ENCODE measurements at places on chromosomes 5 and 9. TPM values are rescaled to one million over a fixed set of nuclear protein-coding genes. Genes with fewer than 3 reads are reported as not detected.

DNA sequence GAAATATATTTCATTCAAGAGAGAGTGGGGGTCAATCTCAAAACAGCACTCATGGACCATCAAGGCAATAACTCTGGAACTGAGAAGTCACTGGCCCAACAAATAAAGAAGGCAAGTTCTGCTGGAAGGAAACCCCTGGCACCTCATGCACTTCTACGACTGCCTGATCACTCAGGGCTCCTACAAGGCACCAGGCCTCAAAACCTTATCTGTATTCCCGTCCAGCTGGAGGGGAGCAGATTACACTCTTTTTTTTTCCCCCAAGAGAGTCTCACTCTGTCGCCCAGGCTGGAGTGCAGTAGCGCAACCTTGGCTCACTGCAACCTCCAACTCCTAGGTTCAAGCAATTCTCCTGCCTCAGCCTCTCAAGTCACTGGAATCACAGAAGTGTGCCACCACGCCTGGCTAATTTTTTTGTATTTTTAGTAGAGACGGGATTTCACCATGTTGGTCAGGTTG, 49.9 kb downstream of the P4HA2 start:
- no peak overlapping the region for H3K4me3 ChIP-seq
- peaks cover 3% of the 10 kb centered on the region for H3K4me1 ChIP-seq
- H3K36me3 ChIP-seq = no peaks in the 10 kb centered on the region
- no peak for DNase-seq

- no peaks in the 10 kb centered on the region for H3K36me3 ChIP-seq
- no peak overlapping the region for H3K27ac ChIP-seq
- peaks cover 13% of the 10 kb centered on the region for H3K4me1 ChIP-seq
- DNase-seq = no peak
These were observed 5.3 kb upstream of the ZNF782 start for GRCh38 chr9:96859461-96860198.

- no peaks in the 10 kb centered on the region for H3K27me3 ChIP-seq
- no peak overlapping the region for H3K27ac ChIP-seq
- no peak overlapping the region for H3K4me3 ChIP-seq
- H3K36me3 ChIP-seq = no peaks in the 10 kb centered on the region
- H3K4me1 ChIP-seq = no peaks in the 10 kb centered on the region
These were observed 51.8 kb upstream of the ZBTB43 start for GRCh38 chr9:126752881-126753670.

GRCh38 chr5:141245250-141245717, at the start of gene PCDHB15:
Gene PCDHB15 (plus strand): TSS chr5:141245395. CDS start chr5:141245579, 184 bp downstream.
- H3K27me3 ChIP-seq = no peaks in the 10 kb centered on the region
- DNase-seq = peak; percentile 92
- H3K36me3 ChIP-seq = no peaks in the 10 kb centered on the region
- peaks cover 5% of the 10 kb centered on the region for H3K4me1 ChIP-seq
- H3K27ac ChIP-seq = peak within 1 kb of the TSS; percentile 18
- peak within 1 kb of the TSS; percentile 50 for H3K4me3 ChIP-seq

- H3K4me3 ChIP-seq = no peak overlapping the region
- no peaks in the 10 kb centered on the region for H3K27me3 ChIP-seq
These were observed 3.4 kb downstream of the HIGD2A start for GRCh38 chr5:176391999-176392398.

DNA sequence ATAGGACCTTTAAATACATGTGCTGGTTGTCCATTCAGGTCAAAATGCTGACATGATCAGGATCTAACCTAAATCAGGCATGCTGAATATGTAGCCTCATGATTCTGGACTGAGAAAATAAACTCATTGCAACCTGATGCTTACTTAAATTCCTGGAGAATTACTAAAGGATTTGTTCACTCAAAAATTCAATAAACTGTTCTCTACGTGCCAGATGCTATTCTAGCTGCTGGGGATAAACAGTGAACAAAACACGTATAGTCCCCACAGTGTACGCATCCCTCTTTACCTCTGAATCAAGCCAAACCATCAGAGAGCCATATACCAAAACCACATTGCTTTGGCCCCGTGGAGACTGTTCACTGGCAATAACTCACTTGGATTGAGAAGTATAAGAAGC, 6.1 kb downstream of the SCAI start:
- no peaks in the 10 kb centered on the region for H3K36me3 ChIP-seq
- no peak for DNase-seq
- no peak overlapping the region for H3K4me3 ChIP-seq
- H3K4me1 ChIP-seq = 0 out of 2 replicates have a peak, but pooled peaks cover 2% of the 10 kb centered on the region

DNA sequence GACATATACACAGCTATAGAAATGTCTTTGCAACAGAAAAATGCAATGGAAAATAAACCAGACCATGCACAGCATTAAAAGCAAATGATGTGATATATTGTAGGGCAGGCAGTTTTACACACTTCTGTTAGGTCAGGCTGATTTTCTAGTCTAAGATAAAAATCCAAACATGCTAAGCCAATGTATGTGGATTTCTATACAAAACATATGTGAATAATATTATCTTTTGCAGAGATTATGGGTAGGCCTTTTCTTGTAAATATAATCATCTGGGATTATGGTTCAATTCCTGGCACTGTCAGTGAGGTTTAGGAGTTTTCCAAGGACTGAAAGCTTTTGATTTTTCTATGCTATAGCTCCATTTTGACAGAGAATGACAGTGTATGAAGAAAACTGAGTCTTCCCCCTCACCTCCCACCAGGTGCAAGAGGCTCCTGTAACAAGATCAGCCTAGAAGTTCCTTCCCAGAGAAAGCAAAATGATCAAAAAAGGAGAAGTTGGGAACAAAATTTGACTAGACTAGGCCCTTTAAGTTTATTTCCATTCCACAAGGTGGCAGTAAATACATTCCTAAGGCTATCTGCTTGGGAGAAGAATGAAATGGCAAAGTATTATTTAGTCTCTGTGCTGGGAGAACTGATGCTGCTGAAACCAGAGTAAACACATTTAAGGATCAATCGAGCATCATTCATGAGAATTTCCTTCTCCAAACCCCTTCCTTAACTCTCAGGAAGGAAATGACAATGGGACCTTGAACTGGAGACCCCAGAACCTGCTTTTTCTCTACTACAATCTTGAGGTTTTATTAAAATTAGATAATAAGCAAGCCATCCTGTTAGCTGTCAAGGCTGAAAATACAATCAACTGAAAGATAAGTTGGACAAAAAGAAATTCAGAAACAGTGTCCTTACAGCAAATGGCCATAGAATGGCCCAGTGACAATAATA, 133.0 kb upstream of the TUT7 start:
- H3K4me1 ChIP-seq = no peaks in the 10 kb centered on the region
- no peaks in the 10 kb centered on the region for H3K36me3 ChIP-seq
- no peak overlapping the region for H3K4me3 ChIP-seq
- H3K27ac ChIP-seq = no peak overlapping the region

GRCh38 chr5:90294604-90295003, 115.0 kb downstream of the CETN3 start:
- no peak overlapping the region for H3K27ac ChIP-seq
- H3K4me1 ChIP-seq = peaks cover 37% of the 10 kb centered on the region
- H3K27me3 ChIP-seq = no peaks in the 10 kb centered on the region
- no peak overlapping the region for H3K4me3 ChIP-seq
- H3K36me3 ChIP-seq = no peaks in the 10 kb centered on the region

- H3K36me3 ChIP-seq = no peaks in the 10 kb centered on the region
- no peak overlapping the region for H3K4me3 ChIP-seq
- H3K4me1 ChIP-seq = no peaks in the 10 kb centered on the region
These were observed 529.6 kb downstream of the PSAT1 start for GRCh38 chr9:78826527-78826926.

GRCh38 chr9:95349091-95350038, 31.9 kb upstream of the FANCC start:
- peaks cover 51% of the 10 kb centered on the region for H3K27me3 ChIP-seq
- H3K4me1 ChIP-seq = no peaks in the 10 kb centered on the region
- H3K36me3 ChIP-seq = no peaks in the 10 kb centered on the region
- DNase-seq = peak; percentile 72

GRCh38 chr5:74530326-74531050, 110.0 kb downstream of the ENC1 start:
- 0 out of 2 replicates have a peak, but pooled peaks cover 3% of the 10 kb centered on the region for H3K36me3 ChIP-seq
- no peak overlapping the region for H3K4me3 ChIP-seq
- peaks cover 2% of the 10 kb centered on the region for H3K4me1 ChIP-seq

- DNase-seq = no peak
- no peaks in the 10 kb centered on the region for H3K27me3 ChIP-seq
- H3K4me3 ChIP-seq = no peak overlapping the region
- H3K36me3 ChIP-seq = no peaks in the 10 kb centered on the region
- no peak overlapping the region for H3K27ac ChIP-seq
These were observed 79.4 kb downstream of the LURAP1L start for GRCh38 chr9:12854221-12854620.

DNA sequence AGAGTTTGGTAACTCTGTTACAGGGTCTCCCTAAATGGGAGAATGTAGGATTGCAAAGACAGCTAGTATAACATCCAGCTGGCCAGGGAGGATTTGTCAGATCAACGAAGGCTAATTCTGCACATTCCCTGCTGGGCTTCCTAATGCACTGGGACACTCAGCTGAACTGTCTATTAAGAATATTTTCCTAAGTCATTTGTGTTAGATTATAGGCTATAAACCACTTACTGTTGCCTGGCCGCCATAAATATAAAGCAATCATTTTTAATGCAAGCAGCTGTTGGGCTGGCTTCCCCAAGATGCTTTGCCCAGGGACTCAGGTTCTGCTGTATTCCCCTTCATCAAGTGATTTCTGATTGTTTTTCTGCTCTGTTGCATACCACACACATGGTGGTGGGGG, 35.3 kb upstream of the SLIT3 start:
- H3K27ac ChIP-seq = no peak overlapping the region
- DNase-seq = no peak
- no peaks in the 10 kb centered on the region for H3K36me3 ChIP-seq
- H3K4me1 ChIP-seq = no peaks in the 10 kb centered on the region

DNA sequence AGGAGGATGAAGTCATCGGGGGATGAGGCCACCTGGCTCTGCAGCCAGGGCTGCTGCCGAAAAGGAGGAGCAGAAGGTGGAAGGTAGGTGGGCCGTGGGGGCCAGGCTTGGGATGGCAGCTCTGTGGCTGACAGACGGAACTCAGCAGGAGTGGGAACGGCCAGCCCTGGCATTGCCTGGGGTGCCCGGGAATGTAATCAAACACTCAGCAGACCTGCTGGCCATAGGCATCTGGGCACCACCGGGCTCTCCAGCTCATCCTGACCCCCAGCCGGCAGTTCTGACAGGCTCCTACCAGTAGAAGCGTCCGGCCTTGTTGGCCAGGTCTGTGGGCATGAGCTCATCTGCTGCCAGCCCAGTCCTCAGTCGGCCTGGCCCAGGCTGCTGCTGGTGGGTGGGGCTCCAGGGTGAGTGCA, 4.3 kb upstream of the FAT2 start:
- no peaks in the 10 kb centered on the region for H3K36me3 ChIP-seq
- no peak overlapping the region for H3K27ac ChIP-seq
- H3K27me3 ChIP-seq = no peaks in the 10 kb centered on the region
- no peak overlapping the region for H3K4me3 ChIP-seq
- peaks cover 25% of the 10 kb centered on the region for H3K4me1 ChIP-seq

GRCh38 chr5:158468444-158468843, 609.5 kb upstream of the CLINT1 start:
- no peaks in the 10 kb centered on the region for H3K27me3 ChIP-seq
- H3K27ac ChIP-seq = no peak overlapping the region
- no peaks in the 10 kb centered on the region for H3K36me3 ChIP-seq
- DNase-seq = no peak

DNA sequence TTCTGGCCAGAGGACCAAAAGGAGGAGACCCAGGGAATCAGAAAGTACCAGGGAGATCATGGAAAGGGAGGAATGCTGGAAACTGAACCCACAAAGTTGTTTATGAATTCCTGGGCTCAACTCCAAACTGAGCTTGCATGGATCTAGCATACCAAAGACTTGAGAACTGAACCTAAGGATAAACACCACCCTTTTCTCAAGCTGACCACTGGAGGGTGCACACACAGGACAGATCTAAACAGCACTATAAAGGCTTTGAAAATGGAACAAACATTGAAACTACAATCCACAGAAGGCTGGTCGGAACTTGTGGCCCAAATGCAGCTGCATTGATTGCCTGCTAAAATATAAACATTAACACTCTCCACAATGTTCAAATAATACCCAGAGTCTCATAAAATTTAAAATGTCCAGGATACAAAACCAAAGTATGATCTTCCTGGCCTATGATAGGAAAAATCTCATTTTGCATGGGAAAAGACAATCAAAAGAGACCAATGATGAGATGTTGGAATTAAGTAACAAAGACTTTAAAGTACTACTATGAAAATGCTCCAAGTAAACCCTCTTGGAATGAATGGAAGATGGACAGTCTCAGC, 15.6 kb upstream of the IRF1 start:
- peak; percentile 60 for DNase-seq
- H3K4me1 ChIP-seq = no peaks in the 10 kb centered on the region
- H3K27ac ChIP-seq = no peak overlapping the region
- H3K36me3 ChIP-seq = no peaks in the 10 kb centered on the region

GRCh38 chr5:150499437-150499956, 8.4 kb upstream of the NDST1 start:
- H3K4me1 ChIP-seq = peaks cover 23% of the 10 kb centered on the region
- H3K4me3 ChIP-seq = no peak overlapping the region
- H3K36me3 ChIP-seq = no peaks in the 10 kb centered on the region
- no peaks in the 10 kb centered on the region for H3K27me3 ChIP-seq
- DNase-seq = no peak

The RELL2 gene
- 20.4 TPM for polyA plus RNA-seq

The QRFP gene
- polyA plus RNA-seq = not detected

The C6 gene
- polyA plus RNA-seq = not detected

The PRRX2 gene
- 5.8 TPM for polyA plus RNA-seq

The ADRA1B gene
- polyA plus RNA-seq = not detected

The SUSD1 gene
- 1.2 TPM for polyA plus RNA-seq

The AIF1L gene
- polyA plus RNA-seq = 76.4 TPM

Measured in GM23338 (cell line).